ENCODE measurements at places on chromosomes 4 and X.
A peak's percentile ranks its signal among the peaks of the same experiment; 100 is the strongest.

DNA sequence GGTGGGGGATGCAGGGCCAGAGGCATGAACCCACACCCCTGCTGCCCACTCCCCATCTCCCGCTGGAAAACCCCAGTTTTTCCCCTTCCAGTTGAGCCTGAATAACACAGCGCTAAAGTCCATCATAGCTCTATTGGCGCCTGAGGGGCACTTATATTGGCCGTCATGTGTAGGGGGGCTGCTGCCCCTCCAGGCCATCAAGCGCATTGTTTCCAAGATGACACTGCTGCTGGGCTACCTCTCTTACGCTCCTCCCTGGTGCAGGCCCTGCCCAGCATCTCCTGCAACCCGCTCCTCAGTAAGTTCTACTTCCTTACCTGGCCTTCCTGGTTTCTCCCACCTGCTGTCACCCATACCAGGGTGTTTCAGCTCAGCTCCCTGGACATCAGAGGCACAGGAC is 205.0 kb upstream of the RPL34 start:
- peaks cover 24% of the 10 kb centered on the region for H3K27me3 ChIP-seq
- H3K4me1 ChIP-seq = peaks cover 11% of the 10 kb centered on the region
- no peak overlapping the region for H3K4me3 ChIP-seq
- H3K36me3 ChIP-seq = no peaks in the 10 kb centered on the region
- no peak for DNase-seq

DNA sequence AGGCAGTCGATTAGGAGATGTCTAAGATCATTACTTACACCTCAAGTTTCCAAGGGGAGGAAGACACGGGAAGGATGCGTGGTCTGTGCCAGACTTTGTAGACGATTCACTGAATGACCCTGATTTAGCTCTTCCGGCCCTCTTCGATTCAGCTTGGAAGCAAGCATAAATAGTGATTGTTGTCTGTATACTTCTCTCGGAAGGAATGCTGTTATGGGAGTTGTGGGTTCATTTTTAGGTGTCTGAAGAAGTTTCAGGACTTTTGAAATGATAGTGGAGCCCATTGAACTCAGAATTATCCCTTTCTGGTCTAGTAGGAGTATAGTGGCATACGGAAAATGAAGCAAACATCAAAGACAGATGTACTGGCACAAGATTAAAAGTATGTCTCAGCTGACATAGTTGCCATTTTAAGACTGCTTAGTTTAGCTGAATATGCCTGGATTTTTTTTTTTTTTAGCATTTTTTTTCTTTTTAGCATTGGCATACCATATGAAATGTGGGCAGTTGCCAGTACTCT is 1.0 kb upstream of the ANKRD17 start:
- peaks cover 31% of the 10 kb centered on the region for H3K4me1 ChIP-seq
- H3K27me3 ChIP-seq = no peaks in the 10 kb centered on the region
- H3K36me3 ChIP-seq = peaks cover 16% of the 10 kb centered on the region
- H3K27ac ChIP-seq = peak overlapping the region; percentile 100

DNA sequence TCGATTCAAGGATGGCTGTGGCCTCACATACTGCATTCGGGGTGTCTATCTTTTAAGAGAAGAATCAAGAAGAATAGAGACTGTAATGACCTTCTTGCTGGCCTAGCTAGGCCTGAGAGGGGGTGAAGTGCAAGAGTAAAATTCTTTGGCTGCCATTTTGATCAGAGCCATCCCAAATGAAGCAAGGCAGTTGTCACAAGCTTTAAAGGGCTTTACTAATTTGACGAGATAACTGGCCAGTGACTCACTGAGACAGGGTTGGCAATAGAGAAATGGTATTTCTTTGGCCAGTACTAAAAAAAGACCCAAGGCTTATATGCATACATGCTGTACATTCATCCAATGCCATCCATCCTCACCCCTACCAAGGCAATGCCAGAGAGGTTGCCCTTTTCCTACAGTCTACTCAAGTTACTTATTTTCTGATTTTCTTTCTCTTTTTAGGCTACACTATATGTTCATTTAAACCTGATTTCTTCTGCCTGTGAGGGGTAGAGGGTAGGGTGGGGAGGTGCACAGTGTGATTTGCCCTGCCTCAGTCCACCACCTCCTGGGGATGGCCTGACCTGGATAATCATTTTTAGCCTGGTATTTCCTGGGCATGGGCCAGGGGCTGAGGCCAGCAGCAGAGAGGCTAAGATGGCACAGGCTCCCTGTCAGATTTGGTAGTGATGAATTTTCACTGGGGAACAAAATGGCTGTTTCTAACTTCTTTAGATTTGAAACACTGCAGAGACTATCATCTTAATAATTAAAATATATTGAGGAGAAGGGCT is 32.2 kb downstream of the ATG4A start:
- no peak for DNase-seq
- H3K4me3 ChIP-seq = no peak overlapping the region
- peaks cover 2% of the 10 kb centered on the region for H3K36me3 ChIP-seq

DNA sequence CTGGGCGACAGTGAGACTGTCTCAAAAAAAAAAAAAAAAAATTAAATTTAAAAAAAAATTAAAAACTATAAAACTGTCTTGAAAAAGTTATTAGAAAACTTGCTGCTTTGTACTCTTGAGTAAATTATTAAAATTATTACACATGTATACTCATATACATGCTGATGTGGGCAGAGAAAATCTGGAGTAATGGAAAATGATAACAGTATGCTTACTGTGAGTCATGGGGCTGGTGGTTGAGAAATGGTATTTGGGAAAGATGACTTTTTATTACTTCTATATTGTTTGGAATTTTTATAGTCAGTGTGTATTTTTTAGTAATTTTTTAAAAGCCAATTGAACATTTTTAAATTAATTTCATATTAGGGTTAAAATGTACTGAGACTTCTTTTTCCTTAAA is 7.5 kb downstream of the YY2 start:
- no peak for DNase-seq
- no peaks in the 10 kb centered on the region for H3K4me1 ChIP-seq
- H3K36me3 ChIP-seq = peaks cover under 1% of the 10 kb centered on the region
- H3K27me3 ChIP-seq = no peaks in the 10 kb centered on the region

DNA sequence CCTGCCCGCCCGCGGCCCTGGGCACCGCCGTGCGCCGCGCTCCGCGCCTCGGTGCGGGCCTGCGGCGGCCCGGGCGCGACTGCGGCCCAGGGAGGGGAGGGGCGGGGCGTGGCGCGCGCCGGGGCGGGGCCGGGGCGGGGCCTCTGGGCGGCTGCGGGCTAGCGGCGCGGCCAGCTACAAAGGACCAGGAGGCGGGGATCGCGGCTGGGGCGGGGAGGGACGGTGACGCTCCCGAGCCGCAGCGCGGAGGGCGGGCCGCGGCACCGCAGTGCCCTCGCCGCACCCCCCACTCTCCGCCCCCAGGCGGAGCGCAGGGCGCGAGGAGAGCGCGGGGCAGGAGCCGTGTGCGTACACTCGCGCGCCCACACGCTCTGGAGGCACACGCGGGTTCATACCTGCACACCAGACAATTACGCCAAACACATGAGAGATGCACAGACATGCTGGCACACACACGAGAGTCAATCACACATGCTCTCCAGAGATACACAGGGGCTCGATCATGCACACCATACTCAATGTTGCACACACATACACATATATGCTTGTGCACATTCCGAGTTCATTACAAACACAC is at the start of gene CRMP1:
TSS of gene CRMP1 (minus strand) at position 83 of the 577 bp plus-strand sequence. CDS start 117 bp downstream, outside the sequence.
- no peak for DNase-seq
- H3K4me1 ChIP-seq = no peaks in the 10 kb centered on the region
- no peaks in the 10 kb centered on the region for H3K36me3 ChIP-seq
- peaks cover 53% of the 10 kb centered on the region for H3K27me3 ChIP-seq
